NCI-H1694 (cell line): ENCODE measurements at places on chromosomes 6 and 20.

DNA sequence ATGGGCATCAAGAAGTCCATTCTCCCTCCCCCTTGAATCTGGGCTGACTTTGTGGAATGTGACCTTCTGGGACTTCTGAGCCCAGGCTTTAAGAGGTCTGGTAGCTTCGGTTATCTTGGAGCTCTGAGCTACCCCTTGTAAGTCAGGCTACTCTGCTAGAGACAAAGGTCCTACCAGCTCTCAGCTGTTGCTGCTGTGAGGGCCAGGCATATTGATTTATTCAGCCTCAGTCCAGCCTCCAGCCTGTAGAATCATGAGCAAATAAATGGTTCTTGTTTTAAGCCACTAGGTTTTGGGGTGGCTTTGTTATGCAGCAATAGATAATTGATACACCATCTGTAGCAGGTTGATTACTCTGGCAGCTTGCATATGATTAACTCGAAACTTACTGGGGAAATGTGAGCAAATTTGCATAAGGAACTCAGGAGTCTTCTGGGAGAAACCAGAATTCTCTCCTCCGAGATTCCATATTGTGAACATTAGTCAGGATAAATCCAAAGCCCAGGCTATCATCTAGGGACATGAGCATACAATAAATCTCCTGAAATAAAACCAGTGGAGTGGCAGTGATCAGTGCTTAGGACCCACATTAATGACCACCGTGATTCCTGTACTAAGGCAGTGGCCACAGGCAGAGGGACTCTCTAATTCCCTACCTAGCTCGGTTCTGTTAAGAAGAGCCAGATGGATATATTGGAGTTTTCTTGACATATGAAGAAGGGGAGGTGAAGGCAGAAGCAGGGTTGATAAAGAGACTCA is 336.1 kb downstream of the CDC5L start:
- DNase-seq = no peak

DNA sequence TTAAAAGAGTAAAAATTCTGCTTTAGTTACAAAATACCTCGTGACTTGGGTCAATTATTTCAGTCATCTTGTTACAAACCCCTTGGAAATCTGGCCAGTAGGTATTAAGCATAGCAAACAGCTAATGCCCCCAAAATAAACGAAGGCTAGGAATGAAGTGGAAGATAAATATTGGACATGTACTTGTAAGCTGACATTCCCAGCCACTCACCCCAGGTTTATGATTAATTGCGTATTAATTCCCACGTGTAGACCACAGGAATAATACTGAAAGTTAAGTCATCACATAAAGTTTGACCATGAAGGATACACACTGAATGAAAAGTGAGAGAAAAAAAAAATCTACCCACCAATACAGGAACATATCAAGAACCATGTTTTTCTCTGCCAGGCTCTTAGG is 936.5 kb upstream of the ADGRB3 start:
- DNase-seq = no peak

DNA sequence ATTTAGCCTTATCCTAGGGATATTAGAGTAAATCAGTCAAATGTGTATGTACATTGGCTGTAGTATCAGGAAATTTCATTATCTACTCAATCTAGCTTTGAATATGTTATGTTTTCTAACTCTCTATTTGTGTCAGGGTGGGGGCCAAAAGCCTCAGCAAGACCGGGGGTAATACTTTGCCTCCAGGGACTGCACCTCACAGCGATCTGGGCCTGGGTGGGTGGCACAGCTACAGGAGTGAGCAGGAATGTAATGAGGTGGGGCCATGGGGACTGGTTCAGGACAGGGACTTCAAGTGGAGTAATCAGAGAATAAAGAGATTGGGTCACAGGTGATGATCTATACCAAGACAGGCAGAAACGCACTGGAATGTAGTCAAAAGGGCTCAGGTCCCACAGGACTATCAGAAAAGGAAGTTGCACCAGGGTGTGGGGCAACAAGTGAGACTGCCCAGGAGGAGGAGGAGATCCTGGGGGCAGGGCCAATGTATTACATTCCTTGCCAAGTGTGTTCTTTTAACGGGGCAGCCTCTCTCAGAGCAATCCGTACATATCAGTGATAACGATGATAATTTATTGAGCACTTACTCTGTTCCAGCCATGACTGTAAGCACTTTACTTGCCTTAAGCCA is 54.0 kb downstream of the PIGU start:
- DNase-seq = no peak

GRCh38 chr20:13784271-13784892 is 337 bp downstream of the ESF1 start:
- DNase-seq = no peak
